ENCODE measurements at places on chromosomes 13 and 19.

- no peak for DNase-seq
Observed at GRCh38 chr13:94261163-94261562, 218.3 kb downstream of the DCT start.

GRCh38 chr13:59734393-59734792 lies 429.3 kb downstream of the DIAPH3 start:
- DNase-seq, result peak; percentile 16

- no peak for DNase-seq
Observed at GRCh38 chr19:37986048-37986750, 79.2 kb downstream of the SIPA1L3 start.

GRCh38 chr13:20891768-20892167 lies 10.8 kb downstream of the XPO4 start:
- no peak for DNase-seq

DNA sequence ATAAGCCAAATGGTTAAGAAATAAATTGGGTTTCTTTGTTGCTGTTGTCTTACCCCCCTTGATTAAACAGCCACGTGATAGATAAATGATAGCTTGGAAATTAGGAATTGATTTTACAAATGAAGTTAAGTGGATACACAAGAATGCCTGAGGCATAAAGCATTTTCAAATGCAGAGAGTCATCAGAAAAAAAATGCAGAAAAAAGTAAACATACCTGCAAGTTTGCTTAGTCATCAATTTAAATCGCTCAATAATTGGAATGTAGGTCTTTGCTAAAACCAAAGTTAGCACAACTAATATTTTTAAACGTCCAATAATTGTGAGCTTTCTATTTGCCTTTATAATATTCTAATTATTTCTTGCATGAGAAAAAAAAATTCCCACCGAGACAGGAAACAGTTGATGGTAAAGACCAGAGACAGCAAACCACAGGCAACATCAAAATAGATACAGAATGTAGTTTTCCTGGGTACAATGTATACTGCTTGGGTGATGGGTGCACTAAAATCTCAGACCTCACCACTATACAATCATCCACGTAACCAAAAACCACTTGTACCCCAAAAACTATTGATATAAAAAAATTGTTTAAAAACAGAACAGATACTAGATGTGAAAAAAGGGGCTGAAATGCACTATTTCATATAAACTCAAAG lies 924.0 kb downstream of the PCDH9 start:
- no peak for DNase-seq

DNA sequence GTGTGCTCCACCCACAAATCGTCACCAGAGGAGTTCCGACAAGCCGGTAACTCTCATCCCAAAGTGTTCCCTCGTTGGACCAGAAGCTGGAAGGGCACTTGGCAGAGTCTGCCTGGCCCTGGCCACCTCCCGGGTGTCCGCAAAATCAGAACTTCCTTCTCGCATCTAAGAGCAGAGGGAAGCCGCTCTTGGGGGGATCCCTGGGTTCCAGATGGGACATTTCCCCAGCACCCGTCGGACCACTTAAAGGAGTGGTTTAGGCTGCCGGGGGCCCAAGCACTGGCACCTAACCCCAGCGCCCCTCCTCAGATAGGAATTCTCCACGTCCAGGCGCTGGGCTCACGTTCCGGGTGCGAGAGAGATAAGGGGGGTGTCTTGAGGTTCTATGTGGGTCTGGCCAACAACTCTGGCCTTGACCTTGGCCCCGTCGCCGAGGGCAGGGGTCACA lies 857 bp upstream of the MAP2K7 start:
- DNase-seq, result peak; percentile 14

GRCh38 chr13:48578516-48579164 lies 45.8 kb upstream of the RCBTB2 start:
- DNase-seq, result no peak

GRCh38 chr19:862581-863314 lies 3.3 kb downstream of the CFD start:
- DNase-seq, result peak; percentile 88

GRCh38 chr19:43939557-43940260 lies 4.6 kb upstream of the ZNF45 start:
- DNase-seq, result no peak

DNA sequence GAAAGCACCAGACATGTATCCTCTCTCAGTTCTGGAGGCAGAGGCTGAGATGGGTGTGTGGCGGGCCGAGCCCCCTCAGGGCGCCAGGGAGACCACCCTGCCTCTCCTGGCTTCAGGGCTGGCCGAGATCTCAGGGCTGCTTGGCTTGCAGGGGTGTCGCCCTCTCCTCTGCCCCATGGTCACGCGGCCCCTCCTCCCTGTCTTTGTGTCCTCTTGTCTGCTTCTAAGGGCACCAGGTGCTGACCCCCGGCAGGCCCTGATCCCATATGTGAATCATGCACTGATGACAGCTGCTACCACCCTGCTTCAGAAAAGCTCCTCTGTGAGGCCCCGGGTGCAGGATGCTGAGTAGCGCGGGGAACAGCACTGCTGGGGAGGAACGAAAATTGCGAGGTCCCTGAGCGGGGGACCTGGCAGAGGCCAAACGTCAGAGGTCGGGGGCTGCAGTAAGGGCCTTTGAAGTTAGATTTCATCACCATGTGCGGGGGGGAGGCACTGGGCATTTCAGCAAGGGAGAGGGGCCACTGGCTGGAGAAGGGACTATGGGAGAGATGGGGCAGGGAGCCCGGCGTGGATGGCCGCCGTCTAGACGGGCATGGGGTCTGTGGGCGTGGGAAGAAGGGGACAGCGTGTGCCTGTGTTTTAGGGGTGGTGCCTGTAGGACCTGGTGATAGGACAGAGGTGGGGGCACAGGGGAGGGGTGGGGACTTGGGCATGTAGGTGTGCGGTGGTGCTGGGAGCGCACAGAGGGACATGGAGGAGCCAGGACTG lies 125.2 kb downstream of the KDM4B start:
- no peak for DNase-seq

GRCh38 chr19:7554990-7555864 lies 19.7 kb downstream of the PNPLA6 start:
- DNase-seq, result peak; percentile 45

- no peak for DNase-seq
Observed at GRCh38 chr13:52811841-52812240, 36.6 kb downstream of the PCDH8 start.

DNA sequence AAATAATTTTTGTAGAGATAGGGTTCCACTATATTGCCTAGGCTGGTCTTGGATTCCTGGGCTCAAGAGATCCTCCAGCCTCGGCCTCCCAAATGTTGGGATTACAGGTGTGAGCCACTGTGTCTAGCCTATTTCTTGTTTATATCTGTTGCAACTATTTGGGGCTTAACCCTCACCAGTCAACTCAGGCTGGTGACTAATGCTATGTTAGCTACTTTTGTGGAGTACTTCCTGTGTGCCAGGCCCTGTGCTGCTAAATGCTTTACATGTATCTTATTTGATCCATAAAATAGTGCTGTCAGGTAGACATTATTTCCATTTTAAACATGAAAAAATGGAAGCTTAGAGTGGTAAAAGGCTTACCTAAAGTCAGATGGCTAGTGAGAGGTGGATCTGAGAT lies 13.8 kb downstream of the CEACAM1 start:
- DNase-seq, result peak; percentile 23

- DNase-seq, result no peak
Observed at GRCh38 chr13:33606692-33607091, 211.3 kb upstream of the RFC3 start.

GRCh38 chr19:31960474-31960873 lies 384.9 kb upstream of the ZNF507 start:
- no peak for DNase-seq

- DNase-seq, result no peak
Observed at GRCh38 chr13:98419786-98420553, 156.9 kb downstream of the STK24 start.

DNA sequence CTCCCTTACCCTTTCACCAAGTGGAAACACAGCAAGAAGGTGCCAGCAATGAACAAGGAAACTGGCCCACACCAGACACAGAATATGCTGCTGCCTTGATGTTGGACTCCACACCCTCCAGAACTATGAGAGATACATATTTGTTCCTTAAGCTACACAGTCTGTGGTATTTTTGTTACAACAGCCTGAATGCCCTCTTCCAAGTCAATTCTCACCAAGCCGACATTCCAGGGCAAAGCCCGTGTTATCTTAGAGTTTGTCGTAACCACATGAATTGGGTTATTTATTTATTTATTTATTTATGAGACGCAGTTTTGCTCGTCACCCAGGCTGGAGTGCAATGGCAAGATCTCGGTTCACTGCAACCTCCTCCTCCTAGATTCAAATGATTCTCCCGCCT lies 14.9 kb downstream of the FGF21 start:
- no peak for DNase-seq

- DNase-seq, result no peak
Observed at GRCh38 chr13:71967990-71968389, 101.0 kb upstream of the DACH1 start.

GRCh38 chr19:49808711-49809159 lies 4.4 kb downstream of the FUZ start:
- DNase-seq, result peak; percentile 94

DNA sequence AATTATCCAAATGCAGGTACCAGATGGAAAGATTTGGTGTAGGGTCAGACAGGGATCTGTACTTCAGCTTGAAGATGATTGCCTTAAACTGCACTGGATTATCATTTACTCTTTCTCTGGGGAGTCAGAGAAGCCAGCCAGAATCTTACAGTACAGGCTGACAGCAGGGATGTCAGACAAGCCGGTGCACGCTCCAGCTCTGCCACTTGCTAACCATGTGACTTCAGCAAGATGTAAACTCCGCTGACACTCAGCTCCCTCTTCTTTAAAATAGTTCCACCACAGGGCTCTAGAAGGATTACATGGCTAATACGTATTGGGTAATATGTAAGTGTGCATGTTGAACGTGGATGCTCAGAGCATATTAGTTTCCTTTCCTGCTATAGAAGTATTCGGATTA lies 251.4 kb upstream of the MAB21L1 start:
- DNase-seq, result no peak

- no peak for DNase-seq
Observed at GRCh38 chr19:28019901-28020300, 1193.0 kb downstream of the UQCRFS1 start.

- DNase-seq, result no peak
Observed at GRCh38 chr13:99067159-99067985, 89.5 kb upstream of the DOCK9 start.

DNA sequence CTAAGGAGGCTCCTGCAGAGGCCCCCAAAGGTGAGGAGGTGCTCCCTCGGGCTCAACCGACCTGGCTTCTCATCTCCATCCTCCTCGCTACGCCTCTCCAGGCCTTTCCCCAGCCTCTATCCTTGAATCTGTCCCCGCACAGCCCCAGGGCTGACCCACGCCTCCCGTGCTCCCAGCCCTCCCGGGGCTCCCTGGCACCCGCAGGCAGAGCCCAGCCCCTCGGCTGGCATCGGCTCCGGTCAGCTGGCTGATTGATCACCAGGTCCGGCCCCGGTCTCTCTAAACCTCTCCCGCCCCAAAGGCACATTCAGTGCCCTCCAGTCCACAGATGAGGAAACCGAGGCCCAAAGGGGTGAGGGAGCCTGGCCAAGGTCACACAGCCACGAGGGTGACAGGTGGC lies 2.5 kb downstream of the MYBPC2 start:
- DNase-seq, result no peak

- DNase-seq, result peak; percentile 43
Observed at GRCh38 chr13:95677564-95678266, 776 bp downstream of the DNAJC3 start.

- no peak for DNase-seq
Observed at GRCh38 chr19:34155686-34156085, 16.6 kb upstream of the LSM14A start.

DNA sequence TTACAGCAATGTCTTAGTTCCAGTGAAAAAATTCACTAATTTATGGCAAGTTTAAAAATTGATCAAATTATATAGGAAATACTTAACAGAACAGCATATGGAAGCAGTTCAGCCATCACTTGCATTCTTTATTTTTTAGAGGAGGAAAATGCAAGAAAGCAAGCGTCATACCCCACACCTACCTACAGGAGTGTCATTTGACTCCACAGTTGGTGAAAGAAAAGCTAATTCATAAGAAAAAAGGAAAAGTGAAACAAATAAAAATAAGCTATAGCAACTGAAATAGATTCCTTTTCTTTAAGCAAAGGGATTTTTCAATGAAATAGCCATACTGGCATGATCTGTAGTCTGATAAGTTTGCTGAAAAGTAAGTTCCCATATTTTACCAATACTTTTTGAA lies 111.0 kb downstream of the DOCK9 start:
- DNase-seq, result no peak

DNA sequence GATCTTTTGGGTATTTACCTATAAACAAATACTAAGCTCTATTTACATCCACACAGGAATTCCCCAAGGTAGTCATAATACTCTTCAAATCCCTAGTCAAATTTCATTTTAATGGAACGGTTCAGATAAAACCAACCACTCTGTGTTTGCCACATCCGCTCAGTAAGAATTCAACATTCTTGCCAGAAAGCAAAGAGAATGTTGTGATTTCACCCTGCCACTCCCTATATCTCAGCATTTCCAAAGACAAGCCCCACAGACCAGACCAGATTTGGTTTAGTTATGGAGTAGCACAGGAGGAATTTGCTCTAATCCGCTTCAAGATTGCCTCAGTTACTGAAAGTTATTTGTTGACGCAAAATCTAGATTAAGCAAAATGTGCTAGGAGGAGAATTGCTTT lies 105.6 kb upstream of the SERP2 start:
- no peak for DNase-seq

GRCh38 chr19:5828661-5829566 lies 10.6 kb downstream of the FUT6 start:
- peak; percentile 48 for DNase-seq

GRCh38 chr19:9757544-9758501 lies 10.7 kb downstream of the ZNF846 start:
- no peak for DNase-seq

- no peak for DNase-seq
Observed at GRCh38 chr13:110877737-110878258, 37.1 kb downstream of the ANKRD10 start.

GRCh38 chr19:5697022-5697889 lies 7.2 kb downstream of the RPL36 start:
- DNase-seq, result no peak

- no peak for DNase-seq
Observed at GRCh38 chr19:38565691-38566105, 52.1 kb downstream of the MAP4K1 start.

GRCh38 chr13:50990818-50991506 lies 81.4 kb downstream of the RNASEH2B start:
- DNase-seq, result no peak

- no peak for DNase-seq
Observed at GRCh38 chr13:99500839-99501183, 461 bp upstream of the TM9SF2 start.

- peak; percentile 91 for DNase-seq
Observed at GRCh38 chr13:99307648-99308339, 595 bp upstream of the GPR183 start.

DNA sequence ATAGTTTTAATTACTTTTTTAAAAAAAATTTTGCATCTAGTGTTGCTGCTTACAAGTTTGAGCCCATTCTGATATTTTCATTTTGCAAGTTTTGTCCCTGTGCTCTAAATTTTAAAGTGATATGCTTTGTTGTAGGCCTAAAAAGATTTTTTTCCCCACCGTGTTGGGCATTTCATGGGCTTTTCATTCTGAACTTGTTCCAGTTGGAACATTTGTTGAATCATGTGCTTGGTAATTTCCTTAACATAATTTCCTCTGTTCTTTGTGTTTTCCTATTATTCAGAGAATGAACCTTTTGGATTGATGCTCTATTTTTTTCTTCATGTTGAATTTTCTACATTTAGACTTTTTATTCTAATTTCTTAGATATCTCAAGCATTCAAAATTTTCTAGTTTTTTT lies 206.4 kb upstream of the SPRY2 start:
- DNase-seq, result no peak

GRCh38 chr13:25943081-25943480 lies 108.7 kb downstream of the SHISA2 start:
- DNase-seq, result no peak

GRCh38 chr13:21686751-21687391 lies 16.0 kb downstream of the FGF9 start:
- DNase-seq, result peak; percentile 64

All from activated CD4-positive, alpha-beta memory T cell treated with anti-CD3 and anti-CD28 coated beads for 36 hours (primary cell).